ENCODE measurements at places on chromosomes 11 and 22.

- DNase-seq = no peak
Observed at GRCh38 chr11:74777877-74778276, 29.2 kb downstream of the RNF169 start.

DNA sequence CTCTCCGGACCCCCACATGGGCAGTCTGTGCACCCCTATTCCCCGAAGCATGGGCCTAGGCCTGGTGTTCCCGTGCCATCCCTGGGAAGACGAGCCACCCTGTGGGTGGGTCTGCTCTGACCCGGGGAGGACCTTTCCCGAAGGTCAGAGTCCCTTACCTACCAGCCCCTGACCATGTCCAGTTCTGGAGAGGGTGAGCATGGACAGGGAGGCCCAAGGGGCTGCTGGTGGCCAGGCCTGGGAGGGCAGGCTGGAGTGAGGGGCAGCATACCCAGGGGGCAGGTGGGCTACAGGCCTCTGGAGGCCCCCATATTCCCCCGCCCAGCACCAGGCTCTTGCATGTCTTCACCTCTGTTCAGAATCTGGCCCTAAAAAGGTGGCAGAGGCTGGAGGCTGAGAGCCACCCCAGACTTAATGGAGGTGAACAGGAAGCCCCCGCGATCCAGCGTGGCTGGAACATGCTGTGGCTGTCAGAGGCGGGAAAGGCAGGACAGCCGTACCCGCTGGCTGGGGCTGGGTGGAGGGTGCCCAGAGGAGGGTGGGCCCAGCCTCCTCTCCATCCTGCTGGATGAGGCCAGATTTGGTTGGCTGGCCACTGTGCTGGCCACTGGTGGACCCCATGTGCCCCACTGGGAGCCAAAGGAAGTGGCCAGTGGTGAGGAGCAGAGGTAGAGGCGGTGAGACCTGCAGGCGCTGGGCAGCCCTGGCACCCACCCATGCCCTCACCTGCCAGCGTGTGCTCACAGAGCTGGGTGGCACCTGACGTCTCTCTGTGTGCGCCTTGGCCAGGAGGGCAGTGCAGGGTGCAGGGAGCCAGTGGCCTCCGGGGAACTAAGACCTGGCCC lies 11.2 kb upstream of the SYT8 start:
- DNase-seq = no peak

DNA sequence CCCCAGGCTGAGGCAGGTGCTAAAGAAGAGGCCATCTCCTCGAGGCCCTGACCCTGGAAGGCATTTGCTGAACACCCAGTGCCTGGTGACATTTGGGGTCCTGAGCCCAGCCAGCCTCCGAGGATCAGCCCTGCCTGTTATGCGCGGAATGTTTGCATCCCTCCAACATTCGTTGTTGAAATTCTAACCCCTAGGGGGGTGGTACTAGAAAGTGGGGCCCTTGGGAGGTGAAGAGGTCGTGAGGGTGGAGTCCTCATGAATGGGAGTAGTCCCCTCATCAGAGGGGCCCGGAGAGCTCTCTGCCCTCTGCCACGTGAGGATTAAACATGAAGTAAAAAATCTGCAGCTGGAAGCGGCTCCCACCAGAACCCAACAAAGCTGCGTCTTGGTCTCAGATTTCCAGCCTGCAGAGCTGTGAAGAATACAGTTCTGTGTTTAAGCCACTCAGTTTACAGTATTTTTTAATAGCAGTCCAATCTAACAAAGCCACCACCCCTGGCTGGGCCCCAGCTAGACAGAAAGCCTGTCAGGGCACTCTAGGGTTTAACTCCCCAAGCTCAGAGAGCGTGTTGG lies 35.3 kb upstream of the SEPTIN5 start:
- no peak for DNase-seq

DNA sequence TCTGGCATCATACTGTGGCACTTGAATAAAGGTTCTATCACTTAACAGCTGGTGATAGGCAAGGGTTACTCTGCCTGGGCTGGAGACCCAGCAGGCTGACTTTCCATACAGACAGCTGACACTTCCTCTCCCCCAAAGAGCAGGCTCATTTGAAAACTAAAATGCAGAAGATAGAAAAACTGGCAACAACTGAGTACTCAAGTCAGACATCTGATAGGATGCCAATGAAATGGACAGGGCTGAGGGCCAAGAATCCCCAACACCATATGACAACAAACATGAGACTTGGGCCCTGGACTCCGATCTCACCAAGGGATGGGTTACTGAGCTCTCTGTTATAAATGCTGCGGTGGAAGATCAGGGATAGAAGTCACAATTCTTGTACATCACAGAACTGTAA lies 237.2 kb downstream of the LRRC4C start:
- DNase-seq = no peak

GRCh38 chr22:50705219-50705691 lies 32.6 kb downstream of the SHANK3 start:
- DNase-seq = no peak

- peak; percentile 69 for DNase-seq
Observed at GRCh38 chr11:62694455-62695167, 5.3 kb upstream of the LRRN4CL start.

DNA sequence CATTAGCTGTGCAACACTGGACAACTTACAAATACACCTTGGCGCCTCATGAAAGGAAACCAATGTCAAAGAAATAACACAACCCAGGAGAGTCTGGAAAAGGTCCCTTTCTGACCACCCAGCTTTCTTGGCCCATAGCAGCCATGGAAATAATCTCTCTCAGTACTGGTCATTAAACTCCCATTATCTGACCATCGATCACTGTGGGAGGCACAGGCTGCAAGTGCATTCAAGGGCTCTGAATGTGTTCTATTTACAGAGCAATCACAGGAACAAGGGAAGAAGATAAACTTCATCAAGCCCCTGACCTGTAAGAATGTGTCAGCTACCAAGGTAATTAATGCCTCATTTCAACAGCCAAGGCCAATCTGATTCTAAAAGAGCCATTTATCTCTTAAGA lies 40.1 kb downstream of the CTSC start:
- DNase-seq = no peak

DNA sequence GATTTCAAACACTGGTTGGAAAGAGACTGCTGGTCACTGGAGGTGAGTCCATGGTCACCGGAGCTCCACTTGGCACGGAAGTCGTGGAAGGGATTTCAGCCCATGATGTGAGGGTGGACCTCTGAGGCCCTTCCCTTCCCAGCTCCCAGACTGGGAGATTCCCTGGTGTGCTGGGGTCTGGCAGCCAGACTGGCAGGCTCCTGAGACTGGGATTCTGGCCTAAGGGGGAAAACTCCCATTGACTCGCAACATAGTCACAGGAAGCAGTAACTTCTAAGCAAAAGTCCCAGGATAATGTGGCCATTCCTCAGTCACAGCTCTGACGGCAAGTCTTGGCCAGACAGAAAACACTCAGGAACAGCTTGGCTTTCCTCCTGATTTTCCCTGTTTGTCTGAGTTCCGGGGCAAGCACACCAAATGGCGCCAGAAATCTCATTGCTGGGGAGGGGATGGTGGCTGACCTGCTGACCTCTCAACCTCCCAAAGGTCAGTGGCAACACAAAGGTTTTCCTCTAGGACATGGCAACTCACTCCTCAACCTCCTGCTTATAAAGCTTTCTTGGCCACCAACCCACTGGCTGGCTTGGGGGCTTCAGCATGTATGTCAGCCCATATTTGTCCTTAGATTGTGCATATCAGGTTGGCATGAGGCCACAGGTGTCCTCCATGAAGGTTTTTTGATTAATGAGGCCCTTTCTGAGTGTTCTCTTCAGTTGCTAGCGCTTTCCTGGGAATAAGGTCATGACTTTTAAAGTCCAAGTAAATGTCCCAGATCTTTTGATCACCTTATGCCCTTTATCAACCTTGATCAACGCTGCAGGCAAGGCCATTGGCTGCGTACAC lies 99.5 kb downstream of the CCDC81 start:
- no peak for DNase-seq

- no peak for DNase-seq
Observed at GRCh38 chr22:39821008-39821407, 72.6 kb downstream of the ENTHD1 start.

Measured in AG09319 (cell line).